ENCODE measurements at places on chromosomes 5 and 9. TPM values are rescaled to one million over a fixed set of nuclear protein-coding genes. Genes with fewer than 3 reads are reported as not detected.

The SLC6A7 gene
- polyA plus RNA-seq, result not detected

DNA sequence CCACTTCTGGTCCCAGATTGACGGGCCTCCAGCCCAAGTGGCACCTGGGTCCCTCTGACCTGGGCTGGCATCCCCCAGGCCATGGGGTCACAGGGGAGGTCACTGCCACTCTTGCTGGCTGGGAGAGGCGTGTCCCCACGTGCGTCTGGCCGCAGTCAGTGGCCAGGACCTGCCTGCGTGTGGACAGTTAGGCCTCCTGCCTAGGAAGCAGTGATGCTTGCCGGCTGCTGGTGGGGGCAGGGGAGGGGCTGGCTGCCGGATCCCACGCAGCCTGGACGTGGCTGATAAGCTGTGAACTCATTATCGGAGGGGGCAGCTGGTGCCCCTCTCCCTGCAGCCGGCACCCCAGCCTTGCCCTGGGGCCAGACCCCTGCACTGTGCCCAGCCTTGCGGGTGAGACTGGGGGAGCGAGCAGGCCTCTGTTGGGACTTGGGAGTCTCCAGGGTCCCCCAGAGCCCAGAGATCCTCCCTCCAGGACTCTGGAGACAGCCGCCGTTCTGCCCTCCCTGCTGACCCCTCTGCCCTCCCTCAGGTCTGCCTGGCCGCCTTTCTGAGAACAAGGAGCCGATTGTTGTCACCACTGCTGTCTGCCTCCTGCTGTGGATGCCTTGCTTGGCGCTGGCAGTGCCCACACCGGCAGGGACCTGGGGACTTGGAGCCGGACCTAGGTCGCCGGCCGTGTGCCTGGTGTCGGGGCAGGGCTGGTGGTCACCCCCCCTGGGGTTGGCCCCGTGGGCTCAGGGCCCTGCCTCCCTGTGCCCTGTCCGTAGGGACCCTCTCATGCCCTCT, 12.3 kb downstream of the RXRA start:
- no peak for DNase-seq

GRCh38 chr5:174794931-174795672, 70.7 kb downstream of the MSX2 start:
- no peak for DNase-seq

The REEP2 gene
- 8.8 TPM for polyA plus RNA-seq

- DNase-seq, result no peak
Measured at GRCh38 chr5:107476783-107477182, 194.0 kb downstream of the EFNA5 start.

The CCDC183 gene
- polyA plus RNA-seq, result 3.1 TPM

DNA sequence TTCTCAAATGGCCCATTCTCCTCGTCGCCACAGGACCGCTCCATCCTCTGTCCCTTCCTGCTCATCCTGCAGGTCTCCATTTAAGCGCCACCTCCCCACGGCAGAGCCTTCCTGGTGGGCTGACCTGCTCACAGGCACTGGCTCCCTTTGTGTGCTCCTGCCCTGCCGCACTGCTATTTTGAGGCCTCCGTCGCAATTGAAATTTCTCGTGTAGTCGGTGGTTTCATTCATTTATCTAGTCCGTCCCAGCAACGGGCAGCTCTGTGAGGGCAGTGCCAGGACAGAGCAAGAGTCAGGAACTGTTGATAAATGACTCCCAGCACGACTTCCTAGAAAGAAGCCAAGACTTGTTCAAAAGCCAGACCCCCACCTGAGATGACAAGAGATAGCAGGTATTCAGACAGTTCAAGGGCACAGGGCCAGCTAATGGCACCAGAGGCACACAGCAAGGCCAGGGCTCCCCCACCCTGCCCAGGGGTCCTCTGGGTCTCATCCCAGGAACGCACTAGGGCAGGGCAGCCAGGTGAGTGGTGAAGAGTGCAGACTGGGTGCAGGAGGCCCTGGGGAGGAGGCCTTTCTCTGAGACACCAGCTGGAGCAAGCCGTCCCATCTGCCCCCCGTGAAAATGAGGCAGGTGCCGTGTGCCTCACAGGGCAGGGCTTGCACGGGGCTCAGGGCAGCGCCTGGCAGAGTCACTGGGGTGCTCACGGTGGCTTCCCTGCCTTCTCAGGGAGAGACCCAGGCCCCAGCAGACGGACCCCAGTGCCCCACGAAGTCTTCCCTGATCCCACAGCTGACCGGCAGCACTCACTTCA, 36.9 kb downstream of the FAM78A start:
- DNase-seq, result peak; percentile 65

Measured in kidney (tissue), 22 donors.